ENCODE measurements at places on chromosomes 13 and 19.

GRCh38 chr13:91817250-91817649 is 418.8 kb downstream of the GPC5 start:
- no peak for DNase-seq

GRCh38 chr19:41957838-41958366 is 1.2 kb downstream of the RABAC1 start:
- no peak for DNase-seq

DNA sequence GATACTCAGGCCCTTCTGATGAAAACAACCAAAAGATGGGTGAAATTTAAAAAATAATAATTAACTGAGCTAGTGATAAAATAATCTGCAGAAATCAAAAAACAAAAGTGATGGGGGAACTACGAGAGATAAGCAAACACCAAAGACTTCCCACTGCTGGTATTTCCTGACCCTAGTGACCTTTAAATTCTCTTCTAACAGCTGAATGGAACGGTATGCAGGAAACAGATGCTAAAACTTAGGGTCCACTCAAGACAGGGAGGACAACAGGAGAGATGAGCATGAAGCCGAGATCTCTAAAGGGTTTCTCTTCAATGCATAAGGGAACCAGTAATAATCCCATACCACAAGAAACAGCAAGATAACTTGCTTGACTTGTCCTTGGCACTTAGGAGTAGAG is 50.8 kb downstream of the USP12 start:
- DNase-seq = no peak

DNA sequence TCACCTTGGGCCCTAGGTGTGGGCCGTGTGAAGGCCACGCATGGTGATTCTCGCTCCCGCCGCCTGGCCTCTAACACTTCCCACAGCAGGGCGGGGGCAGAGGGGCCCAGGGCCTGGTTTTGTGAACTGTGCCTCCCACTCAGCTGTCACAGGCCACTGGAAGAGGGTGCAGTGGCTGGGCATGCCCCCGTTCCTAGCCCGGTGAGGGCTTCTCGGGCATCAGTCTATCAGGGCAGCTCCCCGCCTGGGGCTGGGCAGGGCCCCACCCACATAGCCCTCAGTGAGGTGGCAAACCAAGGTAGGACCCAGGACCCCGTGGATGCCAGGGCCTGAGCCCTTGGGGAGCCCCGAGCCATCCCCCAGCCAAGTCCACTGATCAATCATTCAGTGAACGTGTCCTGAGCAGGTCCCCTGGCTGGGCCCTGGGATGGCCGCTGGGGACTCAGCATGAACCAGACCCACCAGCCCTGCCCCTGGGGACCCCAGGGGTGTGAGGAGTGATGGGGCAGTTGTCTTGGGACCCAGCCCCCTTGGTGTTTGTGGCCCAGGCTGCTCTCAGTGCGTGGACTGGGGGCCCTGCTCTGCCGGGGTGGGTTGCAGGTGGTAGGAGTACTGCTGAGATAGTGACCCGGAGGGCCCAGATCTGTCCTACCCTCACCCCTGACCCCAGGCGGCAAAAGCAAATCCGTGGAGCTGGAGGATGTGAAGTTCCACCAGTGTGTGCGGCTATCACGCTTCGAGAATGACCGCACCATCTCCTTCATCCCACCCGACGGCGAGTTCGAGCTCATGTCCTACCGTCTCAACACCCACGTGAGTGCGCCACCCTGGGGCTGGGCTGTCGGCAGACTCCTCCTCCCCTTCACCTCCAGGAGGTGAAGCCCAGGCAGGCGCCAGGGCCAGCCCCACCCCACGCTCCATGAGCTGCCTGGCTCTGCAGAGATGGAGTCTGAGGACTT is 29.4 kb downstream of the AP1M1 start:
- no peak for DNase-seq

Measured in stimulated activated CD8-positive, alpha-beta memory T cell treated with anti-CD3 and anti-CD28 coated beads, Interleukin-4, amount 100 ng/mL, for 1 hour (primary cell).